ENCODE measurements at places on chromosomes 4 and X. TPM values are rescaled to one million over a fixed set of nuclear protein-coding genes. Genes with fewer than 3 reads are reported as not detected.

GRCh38 chr4:187332141-187332540 lies 608.5 kb upstream of the FAT1 start:
- H3K27ac ChIP-seq = no peak overlapping the region
- no peaks in the 10 kb centered on the region for H3K4me1 ChIP-seq
- H3K4me3 ChIP-seq = no peak overlapping the region
- no peaks in the 10 kb centered on the region for H3K27me3 ChIP-seq
- no peak for DNase-seq
- H3K36me3 ChIP-seq = no peaks in the 10 kb centered on the region

The EVC2 gene
- 7.2 TPM for total RNA-seq

GRCh38 chr4:5137927-5138326 lies 86.6 kb downstream of the STK32B start:
- no peaks in the 10 kb centered on the region for H3K27me3 ChIP-seq
- no peak overlapping the region for H3K4me3 ChIP-seq
- H3K27ac ChIP-seq = no peak overlapping the region
- H3K36me3 ChIP-seq = no peaks in the 10 kb centered on the region
- DNase-seq = no peak
- H3K4me1 ChIP-seq = no peaks in the 10 kb centered on the region

The CACNA1F gene
- total RNA-seq = 0.05 TPM

GRCh38 chr4:39637586-39638353 lies 895 bp downstream of the SMIM14 start:
- H3K36me3 ChIP-seq = no peaks in the 10 kb centered on the region
- peak overlapping the region; percentile 97 for H3K27ac ChIP-seq
- DNase-seq = peak; percentile 25
- H3K4me3 ChIP-seq = peak overlapping the region; percentile 88
- peaks cover 28% of the 10 kb centered on the region for H3K4me1 ChIP-seq

The CXCL1 gene
- not detected for total RNA-seq

GRCh38 chrX:7025471-7025870 lies 122.0 kb upstream of the STS start:
- no peak overlapping the region for H3K27ac ChIP-seq
- H3K27me3 ChIP-seq = no peaks in the 10 kb centered on the region
- peaks cover 4% of the 10 kb centered on the region for H3K36me3 ChIP-seq
- H3K4me1 ChIP-seq = no peaks in the 10 kb centered on the region
- H3K4me3 ChIP-seq = no peak overlapping the region

GRCh38 chrX:34491126-34491525 lies 166.0 kb downstream of the TMEM47 start:
- no peak overlapping the region for H3K4me3 ChIP-seq
- no peak overlapping the region for H3K27ac ChIP-seq
- no peaks in the 10 kb centered on the region for H3K27me3 ChIP-seq
- DNase-seq = no peak

GRCh38 chr4:130855533-130855932 lies 1759.6 kb downstream of the C4orf33 start:
- DNase-seq = no peak
- H3K36me3 ChIP-seq = no peaks in the 10 kb centered on the region
- H3K27ac ChIP-seq = no peak overlapping the region
- H3K4me3 ChIP-seq = no peak overlapping the region

DNA sequence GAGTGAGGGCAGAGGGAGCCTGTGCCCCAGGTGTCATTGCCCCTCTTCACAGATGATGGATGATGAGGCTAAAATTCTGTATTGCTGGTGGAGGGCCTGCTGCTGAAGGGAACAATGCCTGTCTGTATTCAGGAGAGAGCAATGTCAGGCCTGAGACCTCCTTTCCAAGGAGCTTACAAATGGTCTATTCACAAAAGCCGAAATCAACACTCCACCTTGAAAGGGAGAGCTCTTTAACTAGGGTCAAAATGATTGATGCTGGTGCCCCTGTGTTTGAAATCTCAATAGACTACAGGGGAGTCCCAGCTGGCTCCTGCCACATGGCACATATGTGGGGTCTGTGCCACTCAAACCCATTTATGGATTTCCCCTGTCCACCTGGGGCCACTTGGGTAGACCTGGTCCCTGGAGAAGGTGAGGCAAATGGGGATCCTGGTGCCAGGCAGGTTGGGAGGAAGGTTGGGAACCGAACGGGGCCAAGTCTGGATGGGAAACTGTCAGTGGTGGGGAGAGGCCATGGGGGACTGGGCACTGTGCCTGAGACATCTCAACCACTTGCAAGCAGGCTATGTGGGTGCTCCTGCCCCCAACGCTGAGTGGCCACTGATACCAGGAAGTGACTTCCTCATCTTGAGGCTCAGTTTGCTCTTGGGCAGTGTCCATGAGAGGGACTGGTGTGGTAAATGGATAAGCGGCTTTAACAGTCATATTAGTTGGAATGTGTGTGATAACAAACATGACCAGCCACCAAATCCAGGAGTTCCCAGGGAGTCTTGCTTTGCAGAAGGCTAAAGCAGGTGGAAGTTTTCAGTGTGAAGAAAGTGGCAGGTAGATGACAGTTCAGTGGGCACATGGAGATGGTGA lies 223.8 kb upstream of the PSAPL1 start:
- H3K27me3 ChIP-seq = peaks cover 9% of the 10 kb centered on the region
- peaks cover 33% of the 10 kb centered on the region for H3K4me1 ChIP-seq
- H3K27ac ChIP-seq = no peak overlapping the region
- no peak for DNase-seq

- H3K36me3 ChIP-seq = peaks cover 3% of the 10 kb centered on the region
- H3K27me3 ChIP-seq = no peaks in the 10 kb centered on the region
Measured at GRCh38 chr4:26723216-26723615, 137.4 kb upstream of the STIM2 start.

DNA sequence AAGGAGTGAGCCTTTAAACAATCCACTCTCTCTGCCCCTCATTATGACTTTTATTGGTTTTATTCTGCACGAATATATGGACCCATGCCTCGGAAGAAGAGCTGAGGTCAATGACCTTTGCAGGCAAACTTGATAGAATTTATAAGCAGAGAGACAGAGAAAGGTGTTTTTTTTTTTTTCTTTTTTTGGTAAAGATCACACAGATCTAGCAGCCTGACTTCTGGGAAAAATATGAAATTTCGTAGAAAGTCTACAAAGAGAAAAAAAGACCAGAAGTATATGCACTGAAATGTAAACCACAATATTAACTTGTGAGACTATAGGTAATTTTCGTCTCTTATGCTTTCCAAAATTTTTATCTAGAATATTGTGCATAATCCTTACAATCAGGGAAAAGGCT lies 61.6 kb downstream of the LEF1 start:
- no peak overlapping the region for H3K27ac ChIP-seq
- no peaks in the 10 kb centered on the region for H3K36me3 ChIP-seq
- H3K4me3 ChIP-seq = no peak overlapping the region
- no peak for DNase-seq

DNA sequence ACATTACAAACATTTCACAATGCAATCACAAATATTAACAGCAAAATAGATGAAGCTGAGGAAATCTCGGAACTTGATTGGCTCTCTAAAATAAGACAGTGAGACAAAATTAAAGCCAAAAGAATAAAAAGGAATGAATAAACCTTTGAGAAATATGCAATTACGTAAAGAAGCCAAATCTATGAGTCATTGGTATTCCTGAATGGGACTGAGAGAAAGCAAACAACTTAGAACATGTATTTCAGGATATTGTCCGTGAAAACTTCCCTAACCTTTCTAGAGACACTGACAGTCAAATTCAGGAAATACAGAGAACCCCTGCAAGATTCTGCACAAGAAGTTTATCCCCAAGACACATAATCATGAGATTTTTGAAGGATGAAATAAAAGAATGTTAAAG lies 48.4 kb upstream of the SPANXN2 start:
- no peaks in the 10 kb centered on the region for H3K27me3 ChIP-seq
- H3K27ac ChIP-seq = no peak overlapping the region
- no peak for DNase-seq
- peaks cover 6% of the 10 kb centered on the region for H3K36me3 ChIP-seq
- no peaks in the 10 kb centered on the region for H3K4me1 ChIP-seq

GRCh38 chr4:136784326-136784725 lies 748.0 kb downstream of the PCDH18 start:
- no peak overlapping the region for H3K27ac ChIP-seq
- H3K27me3 ChIP-seq = no peaks in the 10 kb centered on the region
- no peaks in the 10 kb centered on the region for H3K36me3 ChIP-seq

The ZMAT1 gene
- 4.9 TPM for total RNA-seq

- no peak for DNase-seq
- H3K36me3 ChIP-seq = no peaks in the 10 kb centered on the region
- H3K4me1 ChIP-seq = no peaks in the 10 kb centered on the region
- no peaks in the 10 kb centered on the region for H3K27me3 ChIP-seq
- no peak overlapping the region for H3K27ac ChIP-seq
- no peak overlapping the region for H3K4me3 ChIP-seq
Measured at GRCh38 chrX:4588893-4589292, 875.4 kb upstream of the PRKX start.

DNA sequence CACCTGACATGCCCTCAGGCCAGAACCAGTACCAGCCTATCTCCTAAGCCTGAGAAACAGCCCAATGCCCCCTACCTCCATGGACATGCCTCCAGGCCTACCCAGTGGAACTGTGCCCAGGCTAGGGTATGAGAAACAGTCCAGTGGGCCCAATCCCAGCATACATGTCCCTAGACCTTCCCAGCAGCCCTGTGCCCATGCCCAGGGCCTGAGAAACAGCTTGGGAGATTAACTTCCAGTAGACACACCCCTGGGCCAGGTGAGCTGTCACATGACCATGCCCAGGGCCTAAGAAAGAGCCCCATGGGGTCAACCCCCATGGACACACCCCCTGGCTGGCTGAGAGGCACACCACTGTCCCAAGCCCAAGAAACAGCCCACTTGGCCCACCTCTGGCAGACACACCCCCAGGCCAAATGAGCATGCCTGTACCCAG lies 78.8 kb downstream of the CBR4 start:
- peaks cover 60% of the 10 kb centered on the region for H3K36me3 ChIP-seq
- no peaks in the 10 kb centered on the region for H3K4me1 ChIP-seq
- no peaks in the 10 kb centered on the region for H3K27me3 ChIP-seq
- no peak overlapping the region for H3K27ac ChIP-seq

The NAA11 gene
- total RNA-seq = not detected

- H3K27ac ChIP-seq = no peak overlapping the region
- DNase-seq = no peak
- H3K4me1 ChIP-seq = peaks cover 23% of the 10 kb centered on the region
- H3K27me3 ChIP-seq = no peaks in the 10 kb centered on the region
Measured at GRCh38 chr4:2768921-2769336, 12.8 kb upstream of the TNIP2 start.

- H3K4me1 ChIP-seq = peaks cover 5% of the 10 kb centered on the region
- DNase-seq = no peak
- no peak overlapping the region for H3K27ac ChIP-seq
- no peak overlapping the region for H3K4me3 ChIP-seq
- no peaks in the 10 kb centered on the region for H3K27me3 ChIP-seq
Measured at GRCh38 chrX:112067601-112068000, 15.0 kb downstream of the TRPC5 start.

The SPANXD gene
- total RNA-seq = not detected

DNA sequence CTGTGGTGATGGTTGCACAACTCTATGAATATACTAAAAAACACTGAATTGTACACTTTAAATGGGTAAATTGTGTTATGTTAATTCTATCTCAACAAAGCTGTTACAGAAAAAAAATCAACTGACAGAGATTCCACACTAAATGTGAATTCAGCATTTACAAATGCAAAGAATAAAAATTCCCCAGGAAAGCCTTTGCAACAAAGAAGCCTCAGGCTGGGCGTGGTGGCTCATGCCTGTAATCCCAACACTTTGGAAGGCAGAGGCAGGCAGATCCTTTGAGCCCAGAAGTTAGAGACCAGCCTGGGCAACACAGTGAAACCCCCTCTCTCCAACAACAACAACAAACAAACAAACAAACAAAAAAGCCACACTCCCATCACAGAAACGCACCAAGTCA lies 8.9 kb downstream of the BCLAF3 start:
- DNase-seq = no peak
- H3K36me3 ChIP-seq = peaks cover 18% of the 10 kb centered on the region
- no peaks in the 10 kb centered on the region for H3K27me3 ChIP-seq
- no peak overlapping the region for H3K4me3 ChIP-seq
- peaks cover 5% of the 10 kb centered on the region for H3K4me1 ChIP-seq
- peak overlapping the region; percentile 44 for H3K27ac ChIP-seq

The COX7B2 gene
- not detected for total RNA-seq

The SCML2 gene
- 14.2 TPM for total RNA-seq

DNA sequence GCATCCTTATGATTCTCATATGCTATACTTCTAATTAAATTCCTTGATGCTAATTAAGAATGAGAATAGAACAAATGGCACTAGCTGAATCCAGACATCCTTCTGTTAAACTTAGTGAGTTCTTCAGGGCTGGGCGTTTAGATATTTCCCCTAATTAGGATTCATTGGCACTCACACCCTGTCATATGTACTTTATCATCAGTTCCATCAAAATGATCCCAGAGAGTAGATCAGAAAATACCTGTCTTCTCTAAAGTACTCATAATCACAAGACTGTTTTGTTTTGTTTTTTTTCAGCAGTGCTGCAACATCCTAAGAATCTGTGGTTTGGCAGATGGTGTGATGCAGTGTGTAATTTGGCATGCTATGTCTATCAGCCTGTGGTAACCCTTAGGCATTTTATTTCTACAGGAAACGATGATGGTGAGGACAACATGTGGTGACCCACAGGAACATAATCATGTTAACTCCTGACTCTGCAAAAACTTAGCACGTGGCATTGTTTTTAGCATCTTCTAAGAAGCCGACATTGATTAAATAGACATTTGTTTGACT lies 2528.4 kb downstream of the ARAP2 start:
- DNase-seq = no peak
- H3K4me1 ChIP-seq = no peaks in the 10 kb centered on the region
- H3K27me3 ChIP-seq = no peaks in the 10 kb centered on the region

The CXCL3 gene
- total RNA-seq = 1.0 TPM

The RENBP gene
- 11.8 TPM for total RNA-seq

Measured in neural crest cell (in vitro differentiated cells).